ENCODE measurements at places on chromosomes 3 and 15.

GRCh38 chr15:82804575-82804949 is 1.3 kb downstream of the FSD2 start:
- DNase-seq, result no peak

GRCh38 chr3:31724651-31725050 is 191.9 kb downstream of the STT3B start:
- DNase-seq, result no peak

- no peak for DNase-seq
Measured at GRCh38 chr3:102156426-102156825, 278.4 kb upstream of the ZPLD1 start.

- DNase-seq, result no peak
Measured at GRCh38 chr3:147216143-147216673, 190.1 kb downstream of the ZIC4 start.

DNA sequence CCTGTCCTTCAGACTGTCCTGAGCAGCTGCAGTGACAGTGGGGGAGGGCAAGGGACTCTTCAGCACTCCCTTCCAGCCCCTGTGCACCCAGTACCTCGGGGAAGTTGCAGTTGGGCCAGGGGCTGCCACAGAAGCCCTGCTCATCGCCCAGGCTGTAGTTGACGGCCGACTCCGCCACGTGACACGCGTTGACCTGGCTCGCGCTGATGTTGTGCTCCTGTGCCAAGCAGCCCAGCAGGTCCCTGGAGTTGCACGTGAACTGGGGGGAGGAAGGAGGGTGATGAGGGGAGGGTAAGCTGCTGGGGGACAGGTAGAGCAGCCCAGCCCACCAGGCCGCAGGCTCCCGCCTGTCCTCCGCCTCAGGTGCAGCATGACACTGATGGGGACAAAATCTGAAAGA is 101.2 kb downstream of the SEC22A start:
- DNase-seq, result no peak

DNA sequence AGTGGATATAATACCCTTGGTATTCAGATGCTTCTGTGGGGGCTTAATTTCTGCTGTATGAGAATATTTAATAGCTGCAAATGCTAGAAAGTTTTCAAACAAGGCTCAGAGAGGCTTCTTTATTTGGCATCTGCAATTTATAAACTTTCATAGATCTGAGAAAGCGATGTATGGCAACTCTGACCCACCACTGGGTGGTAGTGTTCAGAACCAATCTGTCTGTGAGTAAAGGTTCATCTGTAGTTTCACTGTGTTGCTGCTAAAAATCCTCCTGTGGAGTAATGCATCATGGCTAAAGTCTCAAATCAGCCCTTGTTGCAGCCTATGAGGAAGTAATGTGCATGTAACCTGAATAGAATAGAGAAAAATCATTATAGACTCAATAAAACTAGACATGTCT is 47.4 kb downstream of the CLSTN2 start:
- no peak for DNase-seq

DNA sequence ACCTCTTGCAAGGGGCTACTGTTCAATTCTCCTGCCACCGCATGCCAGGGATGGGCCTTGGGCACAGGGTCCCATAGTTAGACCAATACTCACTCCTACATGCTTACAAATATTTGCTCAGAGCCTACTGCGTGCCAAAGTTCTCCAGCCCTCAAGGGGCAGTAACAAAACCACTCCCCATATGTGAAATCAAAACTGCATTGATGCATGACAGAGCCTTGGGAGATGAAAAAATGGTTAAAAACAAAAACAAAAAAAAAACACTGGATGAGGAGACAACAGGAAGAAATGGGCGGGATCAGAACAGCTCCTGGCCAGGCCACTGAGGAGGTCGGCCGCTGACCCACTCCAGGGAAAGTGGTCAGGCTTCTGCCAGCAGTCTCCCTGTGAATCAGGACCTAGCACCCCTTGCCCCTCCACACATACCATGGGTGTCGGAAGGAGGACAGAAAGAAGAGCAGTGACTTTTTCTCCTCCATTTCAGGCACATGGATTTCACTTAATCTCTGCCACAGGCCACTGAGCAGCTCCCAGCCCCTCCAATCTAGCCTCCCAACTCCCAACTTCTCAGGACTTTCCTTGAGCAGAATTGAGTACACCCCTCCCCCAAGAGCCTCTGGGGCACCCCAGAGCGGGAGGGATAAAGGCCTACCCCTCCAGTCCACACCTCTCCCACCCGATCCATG is 2.8 kb downstream of the PLXNB1 start:
- no peak for DNase-seq

GRCh38 chr15:66625974-66626373 is 60.2 kb upstream of the LCTL start:
- no peak for DNase-seq

DNA sequence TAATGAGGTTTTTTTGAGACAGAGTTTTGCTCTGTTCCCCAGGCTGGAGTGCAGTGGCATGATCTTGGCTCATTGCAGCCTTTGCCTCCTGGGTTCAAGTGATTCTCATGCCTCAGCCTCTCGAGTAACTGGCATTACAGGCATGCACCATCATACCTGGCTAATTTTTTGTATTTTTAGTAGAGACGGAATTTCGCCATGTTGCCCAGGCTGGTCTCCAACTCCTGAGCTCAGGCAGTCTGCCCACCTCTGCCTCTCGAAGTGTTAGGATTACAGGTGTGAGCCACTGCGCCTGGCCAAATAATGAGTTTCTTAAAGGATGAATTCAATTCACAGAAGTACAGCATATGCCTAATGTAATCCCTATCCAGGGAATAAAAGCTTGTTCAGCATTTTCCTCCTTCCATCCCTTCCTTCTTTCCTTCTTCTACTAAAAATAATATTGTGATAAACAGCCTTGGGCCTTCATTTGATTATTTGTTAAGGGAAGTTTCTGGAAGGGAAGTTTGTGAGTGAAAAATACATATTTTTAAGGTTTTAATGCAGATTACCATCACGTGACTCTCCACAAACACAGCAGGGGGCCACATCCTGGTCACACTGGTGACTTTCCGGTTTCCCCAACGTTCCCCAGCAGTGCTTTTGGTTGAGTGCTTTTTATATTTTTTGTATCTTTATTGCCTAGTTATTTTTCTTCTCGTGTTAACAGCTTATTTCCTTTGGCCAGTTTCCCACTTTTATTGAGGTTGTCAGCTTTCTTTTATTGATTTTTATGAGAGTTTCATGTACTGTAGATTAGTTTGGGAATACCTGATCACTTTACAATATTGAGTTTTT is 116.8 kb downstream of the USP13 start:
- no peak for DNase-seq

DNA sequence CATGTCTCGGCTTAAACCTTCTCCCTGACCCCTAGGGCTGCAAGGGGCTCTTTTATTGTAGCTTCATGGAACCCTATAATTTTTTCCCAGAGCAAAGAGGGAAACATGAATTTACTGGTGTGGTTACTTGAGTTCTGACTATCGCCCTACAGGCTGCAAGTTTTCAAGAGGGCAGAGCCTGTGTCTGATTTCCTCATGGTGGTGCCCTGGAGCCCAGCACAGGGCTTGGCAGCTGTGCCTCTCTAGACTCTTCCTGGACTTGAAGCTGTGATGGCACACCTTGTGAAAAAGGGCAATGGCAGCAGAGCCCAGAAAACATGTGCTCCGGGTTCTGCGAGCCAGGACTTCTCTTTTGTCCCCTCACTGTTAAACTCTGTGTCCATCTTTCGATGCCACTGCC is 34.2 kb upstream of the TF start:
- no peak for DNase-seq

- DNase-seq, result no peak
Measured at GRCh38 chr15:56869573-56869972, 48.9 kb upstream of the TCF12 start.

- DNase-seq, result peak; percentile 76
Measured at GRCh38 chr15:76139368-76140073, 79.7 kb downstream of the TMEM266 start.

GRCh38 chr3:66723231-66723630 is 222.4 kb upstream of the LRIG1 start:
- DNase-seq, result no peak

- DNase-seq, result no peak
Measured at GRCh38 chr3:194908972-194909371, 223.3 kb downstream of the FAM43A start.

- no peak for DNase-seq
Measured at GRCh38 chr15:89090791-89091626, 2.8 kb downstream of the ABHD2 start.

DNA sequence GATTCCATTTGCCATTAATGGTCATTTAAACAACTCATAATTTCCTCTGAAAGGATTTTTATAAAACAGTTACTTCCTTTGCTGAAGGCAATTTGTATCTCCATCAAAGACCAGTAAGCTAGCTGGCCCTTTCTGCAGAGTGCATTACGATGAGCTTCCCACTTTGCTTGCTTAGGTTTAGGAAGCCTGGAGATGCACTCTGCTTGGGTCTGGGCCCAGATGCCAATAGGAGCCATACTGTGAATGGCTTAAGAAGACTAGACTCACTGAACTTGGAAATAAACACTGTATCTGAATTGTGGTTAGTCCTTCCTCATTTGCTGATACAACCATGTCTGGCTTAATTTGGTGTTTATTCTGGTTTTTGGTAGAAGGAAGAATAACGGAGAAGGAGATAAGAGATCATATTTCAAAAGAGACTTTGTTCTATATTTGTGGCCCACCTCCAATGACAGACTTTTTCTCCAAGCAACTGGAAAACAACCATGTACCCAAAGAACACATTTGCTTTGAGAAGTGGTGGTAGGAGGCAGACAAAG is 38.1 kb downstream of the OXNAD1 start:
- DNase-seq, result no peak
